Neural progenitor cell (in vitro differentiated cells): ENCODE measurements at places on chromosomes 7 and 10.
A peak's percentile ranks its signal among the peaks of the same experiment; 100 is the strongest.

GRCh38 chr7:139389774-139390173, 30.1 kb downstream of the LUC7L2 start:
- no peak for DNase-seq

GRCh38 chr10:4257939-4258465, 473.0 kb upstream of the KLF6 start:
- DNase-seq = no peak

DNA sequence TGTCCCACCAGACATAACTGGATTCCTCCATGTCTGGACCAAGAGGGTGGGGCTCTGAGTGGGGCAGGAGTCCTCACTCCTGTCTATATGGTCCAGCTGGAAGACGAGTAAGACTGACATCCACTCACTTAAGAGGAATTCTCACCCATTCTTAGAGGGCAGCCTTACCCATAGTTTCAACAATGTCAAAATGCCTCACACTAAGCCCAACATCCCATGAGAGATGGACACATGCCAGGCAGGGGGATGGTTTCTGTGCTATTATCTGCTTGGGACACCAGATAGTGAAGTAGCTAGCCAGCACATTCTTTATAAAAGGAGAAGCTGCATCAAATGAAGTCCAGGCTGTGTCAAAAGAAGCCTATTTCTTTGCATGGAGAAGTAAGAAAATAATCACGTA, 4.7 kb upstream of the LANCL2 start:
- no peak for DNase-seq

DNA sequence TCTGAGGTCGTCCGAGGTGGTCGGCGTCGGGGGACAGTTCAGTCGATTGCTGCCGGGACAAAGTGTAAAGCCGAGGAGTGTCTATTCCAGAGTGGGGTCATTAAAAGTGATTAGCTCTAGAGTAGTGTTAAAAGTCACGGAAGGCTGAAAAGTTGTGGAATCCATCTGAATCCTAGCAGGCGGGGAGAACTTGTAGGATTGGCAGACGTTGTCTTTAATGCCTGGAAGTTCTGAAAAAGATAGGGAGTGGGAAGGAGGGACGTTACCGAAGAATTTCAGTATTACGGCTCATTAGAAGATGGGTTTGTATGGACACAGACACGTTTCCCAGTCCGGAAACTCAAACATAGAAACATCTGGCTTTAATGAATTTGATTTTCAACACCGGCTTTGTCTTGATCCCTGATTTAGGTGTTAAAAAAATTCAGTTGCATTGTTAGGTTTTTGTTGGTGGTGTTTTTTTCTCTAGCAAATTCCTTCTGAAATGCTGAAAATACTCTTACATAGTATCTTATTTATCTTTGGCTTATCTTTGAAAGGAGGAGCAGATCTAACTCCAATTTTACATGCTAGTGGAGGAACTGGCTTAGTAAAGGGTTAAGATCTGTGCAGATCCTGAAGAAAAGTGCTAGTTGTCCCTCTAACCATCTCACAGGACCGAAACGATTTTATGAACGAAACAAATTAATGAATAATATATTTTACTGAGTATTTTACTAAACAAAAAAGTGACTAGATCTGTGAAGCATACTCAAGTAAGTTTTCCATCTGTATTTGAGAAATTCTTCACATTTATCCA, 900 bp downstream of the MKLN1 start:
- no peak for DNase-seq

DNA sequence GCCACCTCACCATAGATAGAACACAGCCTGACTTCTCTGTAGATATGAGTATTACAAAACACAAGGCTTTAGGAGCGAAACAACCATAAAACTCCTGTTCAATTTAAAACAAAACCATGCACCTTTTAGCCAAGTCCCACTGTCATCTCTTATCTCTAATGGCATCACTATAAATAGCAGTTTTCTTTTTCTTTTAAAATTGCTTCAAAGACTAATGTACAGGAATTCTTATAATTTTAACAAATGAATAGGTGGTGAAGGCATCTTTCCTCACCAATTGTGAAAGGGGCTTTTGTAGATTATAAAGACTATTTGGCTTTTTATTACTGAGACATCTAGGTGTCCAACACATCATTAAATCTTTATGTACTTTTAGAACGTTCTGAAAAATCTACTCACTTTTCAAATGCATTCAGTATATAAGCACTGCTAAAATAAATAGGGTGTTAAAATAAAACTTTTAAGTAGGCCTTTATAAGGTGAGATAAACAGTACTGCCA, 205.7 kb upstream of the GRM3 start:
- DNase-seq = no peak

- no peak for DNase-seq
Observed at GRCh38 chr7:91142743-91143142, 121.5 kb upstream of the FZD1 start.

GRCh38 chr10:78905957-78906308, 162.8 kb upstream of the ZMIZ1 start:
- peak; percentile 54 for DNase-seq
